Stimulated activated CD8-positive, alpha-beta memory T cell treated with anti-CD3 and anti-CD28 coated beads, Interleukin-4, amount 100 ng/mL, for 1 hour (primary cell): ENCODE measurements at places on chromosomes 2 and 18.

DNA sequence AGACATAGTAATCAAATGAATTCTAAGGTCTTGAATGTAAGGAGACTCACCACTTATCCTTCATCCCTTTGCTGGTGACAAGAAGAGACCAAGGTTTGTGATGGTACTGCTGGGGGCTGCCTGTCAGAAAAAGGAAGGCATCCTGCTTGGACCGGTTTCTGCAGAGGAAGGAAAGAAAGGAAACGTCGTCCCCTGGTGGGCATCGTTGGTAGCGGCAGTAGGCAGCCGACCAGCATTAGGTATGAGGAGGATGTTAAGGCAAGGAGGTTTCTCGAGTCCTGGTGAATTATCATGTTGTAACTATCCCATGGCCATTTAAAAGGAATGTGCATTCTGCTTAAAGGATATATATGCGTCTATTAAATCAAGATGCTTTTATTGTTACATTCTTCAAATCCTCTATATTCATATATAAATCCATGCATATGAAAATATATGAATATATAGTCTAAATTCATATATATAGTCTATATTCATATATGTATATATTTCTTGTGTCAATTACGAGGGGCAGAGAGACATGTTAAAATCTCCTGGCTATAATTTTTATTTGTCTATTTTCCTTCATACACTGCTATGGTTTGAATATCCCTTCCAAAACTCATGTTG, 94.4 kb upstream of the TGFA start:
- peak; percentile 39 for DNase-seq

GRCh38 chr18:22932885-22933205, 283 bp upstream of the RBBP8 start:
- no peak for DNase-seq

GRCh38 chr2:221612161-221612560, 40.1 kb upstream of the EPHA4 start:
- no peak for DNase-seq

DNA sequence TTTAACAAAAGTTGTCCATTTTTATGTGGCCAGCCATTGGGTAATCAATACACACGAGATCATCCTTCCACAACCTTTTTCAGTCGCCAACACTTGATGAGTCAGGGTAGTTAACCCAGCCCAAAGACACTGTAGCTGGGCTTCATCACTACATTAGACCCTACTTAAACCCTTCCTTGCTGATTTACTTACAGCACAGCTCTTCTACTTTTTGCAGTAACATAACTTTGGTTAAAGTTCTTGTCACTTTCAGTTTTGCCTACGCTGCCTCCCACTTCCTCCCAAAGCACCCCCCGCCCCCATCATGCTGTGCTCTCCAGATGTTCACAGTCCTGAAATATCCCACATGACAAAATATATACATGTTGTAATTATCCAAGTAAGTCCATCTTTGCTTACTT, 103.6 kb downstream of the CDK15 start:
- no peak for DNase-seq

DNA sequence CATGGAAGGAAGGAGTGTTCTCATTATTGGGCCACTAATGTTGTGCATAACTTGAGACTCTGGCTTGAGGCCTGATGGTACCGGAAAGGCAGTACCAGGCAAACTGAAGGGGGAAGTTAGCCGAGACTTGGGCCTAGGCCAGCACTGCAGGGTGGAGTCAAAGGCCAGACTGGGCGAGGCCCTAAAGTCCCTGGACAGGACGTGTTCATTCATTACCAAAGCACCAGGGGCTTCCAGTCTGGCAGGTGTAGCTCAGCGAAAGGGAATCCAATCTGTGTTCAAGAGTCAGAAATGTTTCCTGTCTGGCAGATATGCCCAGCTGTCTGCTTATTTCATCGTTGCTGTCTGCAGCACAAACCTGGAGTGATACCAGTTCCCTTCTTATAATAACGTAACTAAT, 4.7 kb upstream of the ITSN2 start:
- no peak for DNase-seq

DNA sequence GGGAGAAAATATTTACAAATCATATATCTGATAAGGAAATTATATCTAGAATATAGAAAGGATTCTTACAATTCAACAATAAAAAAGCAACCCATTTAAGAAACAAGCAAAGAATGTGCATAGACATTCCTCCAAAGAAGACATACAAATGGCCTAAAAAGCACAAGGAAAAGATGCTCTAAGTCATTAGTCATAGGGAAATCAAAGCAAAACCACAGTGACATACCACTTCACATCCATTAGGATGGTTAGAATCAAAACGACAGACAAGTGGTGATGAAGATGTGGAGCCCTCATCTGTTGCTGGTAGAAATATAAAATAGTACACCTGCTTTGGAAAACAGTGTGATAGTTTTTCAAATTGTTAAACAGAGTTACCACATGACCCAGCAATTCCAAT, 48.2 kb downstream of the MAPRE2 start:
- no peak for DNase-seq

DNA sequence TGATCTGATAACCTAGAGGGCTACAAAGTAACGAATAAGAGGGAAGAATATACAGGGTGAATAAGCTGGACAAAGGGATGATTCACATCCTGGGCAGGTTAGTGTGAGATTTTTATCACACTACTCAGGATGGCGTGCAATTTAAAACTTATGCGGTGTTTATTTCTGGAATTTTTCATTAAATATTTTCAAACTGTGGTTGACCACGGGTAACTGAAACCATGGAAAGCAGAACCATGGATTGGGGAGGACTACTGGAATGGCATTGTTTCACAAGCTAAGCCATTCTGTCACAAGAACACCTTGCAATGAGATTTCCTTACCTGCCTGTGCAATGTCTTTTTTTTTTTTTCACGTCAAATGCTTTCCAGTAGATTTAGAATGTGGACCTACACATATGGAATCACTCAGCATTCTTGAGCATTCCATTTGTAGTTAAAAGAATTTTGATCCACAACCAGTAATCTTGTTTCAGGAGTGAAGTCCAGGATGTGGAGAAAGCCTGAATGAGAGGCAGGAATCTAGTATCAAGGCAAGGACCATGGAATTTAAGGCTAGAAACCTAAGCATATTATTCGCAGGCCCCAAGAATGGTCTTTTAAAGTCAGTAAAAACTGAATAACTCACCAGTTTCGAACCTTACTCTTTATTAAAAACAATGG, 8.0 kb upstream of the CDK15 start:
- no peak for DNase-seq

DNA sequence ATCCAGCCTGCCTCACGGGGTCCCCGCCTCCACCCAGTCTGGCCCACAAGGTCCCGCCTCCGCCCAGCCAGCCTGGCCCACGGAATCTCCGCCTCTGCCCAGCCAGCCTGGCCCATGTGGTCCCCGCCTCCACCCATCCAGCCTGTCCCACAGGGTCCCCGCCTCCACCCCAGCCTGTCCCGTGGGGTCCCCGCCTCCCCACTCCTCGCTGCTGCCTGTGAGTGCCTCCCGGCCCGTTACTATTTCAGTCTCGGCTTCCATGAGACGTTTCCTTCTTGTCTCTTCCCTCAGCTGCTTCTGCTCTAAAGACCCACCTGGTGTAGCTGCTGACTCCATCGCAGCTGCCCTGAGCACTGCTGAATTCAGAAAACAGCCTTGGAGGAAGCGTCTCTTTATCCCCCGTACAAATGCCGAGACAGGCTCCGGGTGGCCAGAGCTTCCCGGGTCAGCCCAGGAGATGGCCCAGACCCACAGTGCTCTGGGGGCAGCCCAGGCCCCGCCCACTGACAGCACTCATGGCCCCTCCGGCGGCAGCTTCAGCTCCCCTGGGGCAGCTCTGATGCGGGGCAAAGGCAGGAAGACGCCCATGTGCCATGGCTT, 69.8 kb downstream of the NFATC1 start:
- no peak for DNase-seq

- DNase-seq, result no peak
Observed at GRCh38 chr2:84613082-84613481, 96.8 kb downstream of the DNAH6 start.

DNA sequence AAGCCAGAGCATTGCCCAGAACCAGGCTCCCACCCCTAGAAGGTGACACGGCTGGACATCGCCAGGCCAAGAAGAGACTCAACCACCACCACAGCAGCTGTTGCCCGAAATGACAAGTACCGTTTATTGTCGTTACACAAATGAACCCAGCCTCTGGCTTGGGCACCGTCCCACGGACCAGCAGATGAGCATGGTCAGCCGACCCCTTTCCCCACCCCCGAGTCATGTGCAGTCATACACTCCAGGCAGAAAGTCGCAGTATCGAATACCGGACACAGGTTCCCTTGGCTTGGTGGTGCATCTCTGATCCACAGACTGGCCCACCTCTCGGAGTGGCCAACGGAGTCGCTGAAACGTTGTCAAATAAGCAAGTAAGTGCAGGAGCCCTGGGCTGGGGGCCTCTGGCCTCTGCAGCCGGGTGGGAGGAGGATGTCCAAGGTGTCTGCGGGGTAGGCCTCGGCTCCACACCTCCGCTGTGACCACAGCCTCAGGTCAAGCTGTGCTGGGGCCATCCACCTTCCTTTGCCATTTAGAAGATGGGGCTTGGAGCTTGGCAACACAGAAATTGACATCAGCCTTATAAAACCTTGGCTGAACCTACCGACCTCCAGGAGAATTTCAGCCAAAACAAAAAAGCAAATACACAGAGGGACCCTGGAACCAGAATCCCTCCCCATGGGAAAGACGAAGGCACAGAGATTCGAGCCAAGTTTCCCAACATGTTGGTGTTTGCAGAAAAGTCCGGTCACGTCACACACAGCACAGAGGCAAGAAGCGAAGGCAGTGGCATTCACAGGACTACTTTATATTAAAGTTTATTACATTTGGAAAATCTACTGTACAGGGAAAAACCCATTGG, 24.0 kb downstream of the SDC1 start:
- no peak for DNase-seq

- no peak for DNase-seq
Observed at GRCh38 chr2:49973436-49973835, 819.1 kb upstream of the FSHR start.

- DNase-seq, result no peak
Observed at GRCh38 chr2:165576409-165577154, 107.1 kb downstream of the CSRNP3 start.

- no peak for DNase-seq
Observed at GRCh38 chr2:138060301-138060635, 96.0 kb downstream of the HNMT start.

GRCh38 chr2:204608237-204608939, 63.1 kb downstream of the PARD3B start:
- DNase-seq, result no peak

GRCh38 chr2:84827978-84828575, 52.8 kb downstream of the TRABD2A start:
- DNase-seq, result no peak

DNA sequence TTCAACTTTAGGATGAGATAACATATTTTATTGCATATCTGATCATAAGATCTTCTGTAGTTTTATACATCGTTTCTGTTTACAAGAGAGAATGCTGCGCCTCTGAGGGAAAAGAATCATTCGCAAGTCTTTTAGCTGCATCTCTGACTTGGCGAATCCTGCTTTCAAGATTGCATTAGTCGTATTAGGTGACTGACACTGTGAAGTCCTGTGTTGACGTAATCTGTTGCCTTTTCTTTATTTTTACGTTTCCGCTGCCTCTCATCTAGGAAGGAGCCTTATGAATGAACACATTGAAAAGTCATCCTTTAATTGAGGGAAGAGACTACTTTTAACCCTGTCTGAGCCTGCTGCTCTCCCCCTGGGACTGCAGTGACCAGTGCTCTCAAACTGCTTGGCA, 101.5 kb downstream of the LDLRAD4 start:
- DNase-seq, result no peak

DNA sequence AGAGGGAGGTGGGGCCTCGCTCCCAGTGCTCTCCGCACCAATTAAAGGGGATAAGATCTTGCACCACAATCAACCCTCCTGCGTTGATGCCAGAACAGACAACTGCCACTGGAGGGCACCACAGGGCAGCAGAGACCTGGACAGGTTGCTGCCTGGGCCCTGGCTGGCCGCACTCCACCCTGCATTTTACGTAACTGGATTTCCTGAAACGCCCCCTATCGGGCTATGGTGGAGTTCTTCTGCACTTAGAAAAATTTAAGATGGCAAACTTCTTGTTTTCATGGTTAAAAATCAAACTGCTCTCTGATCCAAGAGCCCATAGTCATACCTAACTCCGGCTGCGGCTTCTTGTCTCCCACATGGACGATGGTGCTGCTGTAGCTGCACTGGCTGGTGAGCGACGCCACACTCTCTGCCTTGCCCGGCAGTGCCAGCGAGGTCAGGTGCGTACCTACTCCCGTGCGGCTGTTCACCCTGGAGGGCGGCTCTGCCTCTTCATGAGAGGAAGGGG, 16.8 kb upstream of the HES6 start:
- no peak for DNase-seq

GRCh38 chr2:213248637-213249036, 35.6 kb upstream of the SPAG16 start:
- no peak for DNase-seq

- no peak for DNase-seq
Observed at GRCh38 chr2:144642131-144642530, 122.2 kb upstream of the ZEB2 start.

- no peak for DNase-seq
Observed at GRCh38 chr2:196041786-196042185, 26.9 kb downstream of the DNAH7 start.

DNA sequence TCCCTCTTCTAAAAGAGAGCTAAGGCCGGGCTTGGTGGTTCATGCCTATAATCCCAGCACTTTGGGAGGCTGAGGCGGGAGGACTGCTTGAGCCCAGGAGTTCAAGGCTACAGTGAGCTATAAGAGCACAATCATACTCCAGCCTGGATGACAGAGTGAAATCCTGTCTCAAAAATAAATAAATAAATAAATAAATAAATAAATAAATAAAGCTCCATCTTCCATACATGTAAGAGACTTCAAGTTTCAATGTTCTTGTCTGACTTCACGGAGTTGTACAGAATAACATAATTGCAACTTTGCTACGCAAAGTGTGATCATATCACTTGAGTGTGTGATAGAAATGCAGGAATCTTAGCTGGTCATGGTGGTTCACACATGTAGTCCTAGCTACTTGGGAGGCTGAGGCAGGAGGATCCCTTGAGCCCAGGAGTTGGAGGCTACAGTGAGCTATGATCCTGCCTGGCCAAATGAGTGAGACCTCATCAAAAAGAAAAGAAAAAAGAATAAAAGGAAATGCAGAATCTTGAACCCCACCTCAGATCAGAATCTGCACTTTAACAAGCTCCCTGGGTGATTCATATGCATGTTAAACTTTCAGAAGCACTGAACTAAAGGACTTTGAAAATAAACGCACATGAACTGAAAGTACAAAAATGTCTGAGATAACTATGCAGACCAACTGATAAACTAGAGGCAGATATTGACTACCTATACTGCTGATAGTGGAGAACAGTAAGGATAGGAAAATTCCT, 123.7 kb upstream of the SP3 start:
- DNase-seq, result no peak
